ENCODE measurements at places on chromosomes 7 and 10.

DNA sequence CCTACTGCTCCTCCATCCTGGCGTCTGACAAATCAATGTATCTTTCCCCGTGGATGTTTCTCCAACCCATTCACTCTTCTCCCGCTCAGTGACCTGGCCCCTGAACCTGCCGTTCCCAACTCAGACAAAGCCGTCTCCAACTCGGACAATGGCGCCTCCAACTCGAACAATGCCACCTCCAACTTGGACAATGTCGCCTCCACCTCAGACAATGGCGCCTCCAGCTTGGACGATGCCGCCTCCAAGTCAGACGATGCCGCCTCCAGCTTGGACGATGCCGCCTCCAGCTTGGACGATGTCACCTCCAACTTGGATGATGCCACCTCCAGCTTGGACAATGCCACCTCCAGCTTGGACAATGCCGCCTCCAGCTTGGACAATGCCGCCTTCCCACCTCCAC lies 608.6 kb downstream of the DNAJB6 start:
- no peak for DNase-seq

DNA sequence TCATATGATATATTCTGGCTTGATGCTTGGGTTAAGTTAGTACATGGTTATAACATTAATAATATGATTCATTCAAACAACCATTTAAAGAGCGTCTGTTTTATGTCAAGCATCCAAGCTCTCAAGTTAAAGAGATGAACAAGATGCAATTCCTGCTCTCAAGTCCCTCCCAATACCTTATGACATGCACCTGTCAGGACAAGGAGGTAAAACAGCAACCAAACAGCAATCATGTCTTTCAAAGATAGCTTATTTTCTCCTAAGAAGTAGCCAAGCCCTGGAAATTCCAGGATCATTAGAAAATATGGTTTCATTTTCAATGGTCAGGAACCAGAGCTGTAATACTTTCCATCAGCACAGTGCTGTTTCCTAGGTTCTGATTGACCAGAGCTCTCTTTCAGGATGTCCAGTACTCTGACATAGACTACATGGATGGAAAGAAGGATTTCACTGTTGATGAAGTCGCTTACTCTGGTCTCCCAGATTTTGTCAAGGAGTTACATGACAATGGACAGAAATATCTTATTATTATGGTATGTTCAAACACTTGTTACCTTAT lies 29.0 kb downstream of the MGAM2 start:
- no peak for DNase-seq

GRCh38 chr10:116886772-116887171 lies 37.5 kb downstream of the ENO4 start:
- no peak for DNase-seq

GRCh38 chr10:6988654-6989053 lies 408.6 kb upstream of the PRKCQ start:
- no peak for DNase-seq

DNA sequence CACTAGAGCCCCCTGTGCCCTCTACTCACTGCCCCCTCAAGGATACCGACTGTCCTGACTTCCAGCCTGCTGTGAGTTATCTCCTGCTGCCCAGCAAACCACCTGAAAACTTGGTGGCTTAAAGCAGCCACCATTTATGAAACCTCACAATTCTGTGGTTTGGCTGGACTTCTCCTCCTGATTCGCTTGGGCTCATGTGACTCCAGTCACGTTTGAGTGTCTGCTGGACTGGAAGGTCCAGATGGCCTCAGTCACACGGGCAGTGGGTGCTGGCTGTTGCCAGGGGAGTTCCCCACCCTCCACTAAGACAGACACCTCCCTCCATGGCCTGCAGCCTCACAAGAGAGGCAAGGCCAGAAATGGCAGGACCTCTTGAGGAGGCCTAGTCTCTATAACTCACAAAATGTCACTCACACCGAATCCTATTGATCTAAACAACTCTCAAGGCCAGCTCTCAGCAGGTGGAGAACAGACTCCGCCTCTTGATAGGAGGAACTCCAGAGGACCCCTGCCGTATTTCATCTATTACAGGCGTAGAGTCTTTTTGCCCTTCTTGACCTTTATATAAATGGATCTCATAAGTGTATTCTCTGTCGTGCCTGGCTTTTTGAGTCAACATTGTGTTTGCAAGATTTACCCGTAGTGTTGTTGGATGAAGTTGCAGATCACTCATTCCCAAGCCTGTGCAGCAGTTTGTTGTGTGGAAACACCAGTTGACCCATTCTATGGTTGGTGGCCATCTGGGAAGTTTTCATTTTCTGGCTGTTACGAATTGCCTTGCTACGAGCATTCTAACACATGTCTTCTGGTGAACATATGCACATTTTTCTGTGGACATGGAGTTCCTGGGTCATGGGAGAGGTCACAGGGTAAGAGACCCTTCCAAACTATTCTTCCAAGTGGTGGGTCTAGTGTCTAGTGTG lies 48.3 kb downstream of the ZMIZ1 start:
- DNase-seq: no peak

DNA sequence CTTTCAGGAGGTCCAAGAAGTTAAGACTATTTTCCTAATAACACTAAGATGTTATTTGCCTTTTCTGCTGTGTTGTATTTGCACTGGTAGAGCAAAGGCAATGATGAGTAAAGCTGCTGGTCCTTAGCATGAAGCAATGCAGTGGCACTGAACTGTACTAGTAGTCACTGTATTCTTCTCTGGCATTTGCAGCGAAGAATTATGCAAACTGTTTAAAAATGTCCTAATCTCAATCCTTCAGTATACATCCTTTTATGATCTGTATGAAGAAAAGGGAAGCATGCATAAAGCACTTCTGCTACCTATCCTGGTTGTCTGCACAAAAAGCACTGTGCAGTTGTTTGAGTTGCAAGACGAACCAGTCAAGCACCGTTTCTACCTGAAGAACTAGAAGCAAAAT lies 20.4 kb downstream of the IGF2BP3 start:
- no peak for DNase-seq

DNA sequence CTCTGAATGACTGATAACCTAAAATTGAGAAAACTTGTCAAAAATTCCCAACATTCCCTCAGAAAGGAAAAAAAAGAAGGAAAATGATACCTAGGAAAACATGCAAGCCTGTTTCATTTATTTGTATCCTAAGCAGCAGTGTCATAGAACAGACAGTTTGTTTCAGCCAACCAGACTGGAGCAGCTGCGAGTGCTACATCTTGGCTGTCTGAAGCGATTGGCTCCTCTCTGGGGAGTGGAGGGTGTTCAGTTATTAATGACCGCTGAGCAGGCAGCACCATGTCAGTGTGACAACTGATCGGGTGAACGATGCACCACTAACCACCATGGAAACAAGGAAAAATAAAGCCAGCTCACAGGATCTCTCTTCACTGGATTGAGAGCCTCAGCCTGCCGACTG lies at the start of gene LRRN3:
Gene LRRN3 (plus strand): TSS at position 282 of the 400 bp plus-strand sequence. CDS start 31,646 bp downstream, outside the sequence.
- no peak for DNase-seq

GRCh38 chr10:100970076-100970913 lies 991 bp downstream of the SEMA4G start:
- no peak for DNase-seq

DNA sequence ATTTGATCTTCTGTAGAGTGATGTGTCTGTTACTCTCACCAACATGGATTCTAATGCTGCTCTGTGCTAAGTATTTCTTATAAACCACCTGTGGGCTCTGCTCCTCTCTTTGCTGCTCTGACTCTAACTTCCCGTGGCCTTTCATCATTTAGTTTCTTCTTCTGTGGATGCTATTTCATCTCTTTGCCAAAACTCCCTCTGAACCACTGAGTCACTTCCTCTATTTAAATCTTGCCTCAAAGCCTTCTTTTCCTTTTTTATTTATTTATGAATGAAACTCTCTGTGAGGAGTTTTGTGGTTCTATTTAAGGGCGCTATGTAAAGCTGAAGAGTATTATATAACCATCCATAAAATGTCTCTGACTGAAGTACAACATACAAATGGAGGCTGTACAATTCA lies 538.5 kb downstream of the SUGCT start:
- peak; percentile 56 for DNase-seq

Data from HS-5 (cell line).